ENCODE measurements at places on chromosomes 12 and 14.
A peak's percentile ranks its signal among the peaks of the same experiment; 100 is the strongest.

GRCh38 chr12:115758877-115759620 lies 518.4 kb downstream of the MED13L start:
- no peak for DNase-seq

DNA sequence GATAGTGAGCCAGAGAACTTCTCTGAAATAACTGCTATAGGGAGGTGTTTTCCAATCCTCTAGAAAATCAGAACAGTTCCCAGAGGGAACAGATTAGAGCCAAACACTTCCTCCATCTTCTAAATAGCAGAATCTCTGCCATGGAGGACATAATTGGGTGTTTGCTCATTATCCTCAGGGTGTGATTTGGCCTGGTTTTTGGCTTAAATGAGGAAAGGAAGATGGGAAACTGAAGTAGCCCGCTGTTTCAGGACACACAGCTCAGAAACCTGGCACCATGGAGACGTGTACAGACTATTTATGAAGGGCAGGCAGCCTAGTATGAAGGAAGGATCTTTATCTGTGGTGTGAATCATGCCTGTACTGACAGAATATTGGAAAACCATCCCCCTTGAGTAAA lies 231.7 kb upstream of the PRKD1 start:
- no peak for DNase-seq

GRCh38 chr12:3988519-3989217 lies 115.5 kb upstream of the PARP11 start:
- DNase-seq = peak; percentile 75

DNA sequence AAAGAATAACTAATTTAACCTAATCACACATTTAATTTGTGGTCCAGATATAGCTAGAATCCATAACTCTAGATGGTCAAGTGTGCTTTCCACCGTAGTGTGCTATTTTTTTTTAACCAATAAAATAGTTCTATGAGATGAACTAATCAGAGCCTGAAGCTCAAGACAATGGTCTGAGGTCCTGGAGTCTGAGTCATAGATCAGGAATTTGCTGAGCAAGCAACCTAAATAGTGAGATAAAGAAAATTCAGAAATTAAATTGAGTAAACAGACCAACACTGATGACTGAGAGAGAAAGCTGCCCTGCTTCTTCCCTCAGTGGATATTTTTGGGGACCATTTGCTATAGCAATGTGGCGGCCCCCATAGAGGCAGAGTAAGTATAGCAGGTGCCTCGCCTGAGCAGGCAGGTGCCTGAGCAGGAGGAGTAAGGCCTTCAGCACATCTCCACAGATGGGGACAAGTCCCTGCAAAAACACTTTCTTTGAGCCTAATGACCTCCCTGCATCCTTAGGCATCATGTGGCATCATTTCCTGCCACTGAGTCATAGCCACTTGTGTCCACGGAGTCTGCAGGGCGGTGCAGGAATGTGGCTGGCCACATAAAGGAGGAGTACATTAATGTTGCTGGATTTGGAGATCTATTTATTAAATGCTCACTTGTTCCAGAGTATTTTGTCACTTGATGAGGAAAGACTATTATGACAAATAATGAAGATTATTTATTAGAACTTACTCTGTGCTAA lies 13.9 kb upstream of the CLEC4E start:
- no peak for DNase-seq

- DNase-seq = no peak
These were observed 84.0 kb downstream of the TMCC3 start for GRCh38 chr12:94566345-94566744.

- no peak for DNase-seq
These were observed 19.3 kb upstream of the CCER1 start for GRCh38 chr12:90974286-90974685.

DNA sequence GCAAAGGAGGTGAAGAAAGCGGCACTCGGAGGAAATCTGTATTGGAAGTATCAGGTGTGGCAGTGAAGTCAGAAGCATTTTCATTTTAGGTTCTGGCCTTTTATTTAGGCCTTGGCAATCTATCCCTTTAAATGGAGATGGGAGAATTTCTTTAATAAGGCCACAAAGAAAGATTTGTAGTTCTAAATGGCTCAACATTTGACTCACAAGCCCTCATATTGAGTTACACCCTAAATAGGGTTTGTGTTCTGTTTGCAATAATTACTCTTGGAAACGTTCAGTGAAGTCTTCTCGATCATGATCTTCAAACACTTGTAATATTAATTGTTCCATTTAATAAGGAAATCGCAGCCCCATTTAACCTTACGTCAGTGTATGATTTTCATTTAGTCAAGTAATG lies 25.3 kb upstream of the TMEM260 start:
- DNase-seq = no peak

DNA sequence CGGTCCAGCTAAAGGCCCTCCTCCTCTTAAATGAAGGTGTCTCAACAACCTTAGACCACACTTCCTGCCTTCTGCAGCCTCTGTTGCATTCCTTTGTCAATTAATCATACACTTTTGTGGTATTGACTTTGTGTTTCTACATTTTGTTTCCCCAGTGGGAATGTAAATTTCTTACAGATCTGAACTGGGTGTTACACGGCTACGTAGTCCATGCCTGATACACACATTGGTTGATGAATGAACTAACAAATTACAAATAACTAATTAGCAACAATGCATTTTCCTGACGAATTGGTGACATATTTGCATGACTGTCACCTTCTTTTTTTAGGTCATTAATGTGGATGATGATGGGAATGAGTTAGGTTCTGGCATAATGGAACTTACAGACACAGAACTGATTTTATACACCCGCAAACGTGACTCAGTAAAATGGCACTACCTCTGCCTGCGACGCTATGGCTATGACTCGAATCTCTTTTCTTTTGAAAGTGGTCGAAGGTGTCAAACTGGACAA lies 15.2 kb upstream of the CCT2 start:
- no peak for DNase-seq

DNA sequence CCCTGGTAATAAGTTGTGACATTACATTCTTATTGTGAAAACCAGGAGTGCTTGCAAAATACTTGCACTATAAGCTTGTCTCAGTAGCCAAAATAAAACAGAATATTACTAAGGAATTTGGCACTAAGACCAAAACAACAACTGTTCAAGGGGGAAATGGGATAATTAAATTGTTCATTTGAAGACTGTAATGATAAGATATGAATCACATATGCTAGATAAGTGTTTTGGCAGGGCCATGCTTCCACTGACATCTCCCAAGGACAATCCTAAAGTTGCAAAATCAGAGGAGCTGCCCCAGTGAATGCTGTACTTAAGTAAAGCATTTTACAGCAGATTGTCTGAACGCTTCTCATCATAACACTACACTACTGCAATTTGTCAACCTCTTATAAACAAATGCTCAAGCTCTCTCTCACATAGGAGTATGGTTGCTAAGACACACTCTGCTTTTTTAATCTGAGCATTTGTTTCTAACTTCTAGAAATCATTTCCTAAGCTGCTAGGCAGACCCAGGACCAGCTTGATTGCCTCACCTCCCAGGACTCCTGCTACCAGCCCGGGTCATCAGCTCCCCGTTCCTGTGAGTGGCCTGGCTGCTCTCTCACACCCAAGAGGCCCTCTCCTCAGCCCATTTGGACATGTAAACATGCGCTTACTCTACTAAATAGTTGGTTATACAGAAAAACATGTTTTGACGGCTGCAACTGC lies 191.5 kb downstream of the PAX9 start:
- no peak for DNase-seq

DNA sequence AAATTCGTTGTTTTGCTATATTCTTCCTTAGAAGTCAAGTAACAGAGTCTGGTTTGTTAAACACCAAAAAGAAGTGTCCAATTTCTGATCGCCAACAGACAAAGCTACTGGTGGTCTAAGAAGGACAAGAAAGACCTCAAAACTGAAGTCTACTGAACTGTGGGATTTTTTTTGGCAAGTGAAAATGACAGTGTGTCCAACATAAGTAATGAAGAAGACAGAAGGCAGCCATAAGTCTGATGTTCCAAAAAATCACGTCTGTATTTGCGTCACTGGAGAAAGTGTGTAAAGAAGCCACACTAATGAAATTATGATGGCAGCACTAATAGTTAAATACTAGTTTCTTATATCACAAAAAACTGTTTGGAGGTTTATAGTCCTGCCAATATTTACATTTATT lies 32.6 kb downstream of the WASHC3 start:
- DNase-seq = no peak

DNA sequence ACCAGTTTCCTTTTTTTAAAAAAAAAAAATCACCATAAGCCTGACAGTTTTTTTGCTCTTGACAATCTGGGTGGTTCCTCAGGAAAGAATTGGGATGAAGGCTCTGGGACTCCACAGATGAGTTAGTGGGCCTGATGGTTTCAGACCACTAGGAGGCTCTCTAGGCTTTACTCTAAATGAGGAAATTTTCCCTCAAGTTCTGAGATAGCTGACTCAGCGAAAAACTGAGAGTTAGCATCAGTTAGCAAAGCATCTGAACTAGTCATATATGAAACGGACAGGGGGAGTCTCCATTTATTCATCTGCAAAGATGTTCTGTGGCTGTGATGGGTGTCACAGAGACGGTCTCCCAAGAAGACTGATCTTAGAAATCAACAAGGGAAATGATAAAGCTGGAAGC lies 314.3 kb upstream of the OR4E1 start:
- DNase-seq = peak; percentile 73

DNA sequence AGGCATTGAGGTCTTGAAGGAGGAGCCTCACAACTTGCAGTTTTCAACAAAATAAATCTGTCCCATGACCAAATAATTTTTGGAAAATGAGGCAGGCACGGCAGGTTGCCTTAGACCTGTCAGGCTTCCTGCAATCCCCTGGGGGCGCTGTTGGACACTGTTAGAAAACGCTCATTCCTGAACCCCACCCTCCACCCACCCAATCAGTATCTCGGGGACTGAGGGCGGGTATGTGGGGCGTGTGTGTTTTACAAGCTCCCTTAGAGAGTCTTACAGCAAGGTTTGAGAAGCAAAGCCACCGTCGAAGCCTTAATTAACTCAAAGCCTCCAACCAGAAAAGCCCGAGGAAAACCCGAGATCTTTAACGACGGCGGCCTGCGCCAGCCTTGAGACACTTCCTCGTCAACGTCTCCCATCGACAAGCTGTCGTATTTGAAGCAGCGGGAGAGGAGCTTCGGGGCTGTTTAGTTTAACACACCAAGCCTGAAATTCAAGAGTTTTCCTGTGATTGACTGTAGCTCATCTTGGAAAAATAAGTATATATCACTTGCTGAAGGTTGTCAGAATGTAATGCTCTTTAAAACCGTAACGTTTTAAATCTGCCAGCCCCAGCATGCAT lies 123.0 kb downstream of the GLT1D1 start:
- peak; percentile 71 for DNase-seq

DNA sequence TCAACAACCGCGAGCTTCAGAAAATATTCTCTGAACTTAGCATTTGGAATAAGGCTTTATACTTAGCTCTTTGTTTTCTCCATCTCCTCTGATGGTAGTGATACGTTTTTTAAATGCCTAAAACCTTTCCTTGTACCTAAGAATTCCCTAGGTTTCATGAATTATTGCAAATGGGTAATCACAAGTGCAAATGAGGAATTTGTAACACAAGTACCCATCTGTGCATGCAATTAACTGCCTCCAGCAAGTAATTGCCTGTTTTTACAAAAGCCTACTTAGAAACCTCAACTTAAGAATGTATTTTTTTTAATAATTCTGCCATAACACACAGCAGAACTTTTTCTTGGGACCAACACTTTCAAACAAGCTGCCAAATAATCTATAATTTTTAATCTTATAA lies 149.2 kb downstream of the PHLDA1 start:
- no peak for DNase-seq

- no peak for DNase-seq
These were observed 17.3 kb downstream of the TMEM19 start for GRCh38 chr12:71703206-71703605.

GRCh38 chr14:71891185-71891584 lies 41.0 kb upstream of the RGS6 start:
- no peak for DNase-seq

- no peak for DNase-seq
These were observed 26.9 kb downstream of the CMKLR1 start for GRCh38 chr12:108312073-108312659.
